ENCODE measurements at places on chromosomes 4 and X.

DNA sequence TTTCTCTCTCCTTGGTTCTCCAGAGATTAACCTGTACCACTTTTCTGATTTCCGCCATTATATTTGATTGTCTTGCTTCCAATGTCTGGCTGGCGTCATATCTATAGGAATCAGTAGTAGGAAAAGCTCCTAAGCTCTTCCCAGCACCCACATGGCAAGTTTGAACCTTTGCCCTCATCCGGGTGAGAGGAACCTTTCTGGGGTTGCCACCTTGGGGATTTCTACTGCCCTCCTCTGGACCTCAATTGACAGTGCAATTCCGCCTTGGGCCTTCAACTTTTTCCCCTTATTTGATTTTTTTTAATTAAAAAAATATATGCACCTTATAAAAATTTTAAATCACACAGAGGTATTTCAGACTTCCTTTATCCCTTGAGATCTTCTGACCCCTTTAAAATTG is 2.0 kb upstream of the CXorf66 start:
- no peak for DNase-seq

- no peak for DNase-seq
These were observed 41.9 kb upstream of the GAB1 start for GRCh38 chr4:143294710-143295275.

DNA sequence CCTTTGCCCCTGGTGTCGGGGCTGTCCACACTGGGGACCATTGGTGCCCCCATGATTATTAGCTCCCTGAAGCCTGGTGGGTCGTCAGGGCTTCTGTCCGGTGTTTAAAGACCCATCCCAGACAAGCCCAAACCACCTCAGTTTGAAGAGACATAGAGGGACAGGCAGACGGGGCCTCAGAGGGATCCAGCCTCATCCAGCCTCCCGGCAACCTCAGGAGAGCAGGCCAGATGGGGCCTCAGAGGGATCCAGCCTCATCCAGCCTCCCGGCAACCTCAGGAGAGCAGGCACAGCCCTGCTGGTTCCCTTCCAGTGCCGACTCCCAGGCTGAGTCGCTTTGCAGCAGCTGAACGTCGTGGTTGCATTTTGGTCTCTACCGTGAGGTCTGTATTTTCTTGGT is 32.1 kb downstream of the PIGG start:
- DNase-seq, result no peak

DNA sequence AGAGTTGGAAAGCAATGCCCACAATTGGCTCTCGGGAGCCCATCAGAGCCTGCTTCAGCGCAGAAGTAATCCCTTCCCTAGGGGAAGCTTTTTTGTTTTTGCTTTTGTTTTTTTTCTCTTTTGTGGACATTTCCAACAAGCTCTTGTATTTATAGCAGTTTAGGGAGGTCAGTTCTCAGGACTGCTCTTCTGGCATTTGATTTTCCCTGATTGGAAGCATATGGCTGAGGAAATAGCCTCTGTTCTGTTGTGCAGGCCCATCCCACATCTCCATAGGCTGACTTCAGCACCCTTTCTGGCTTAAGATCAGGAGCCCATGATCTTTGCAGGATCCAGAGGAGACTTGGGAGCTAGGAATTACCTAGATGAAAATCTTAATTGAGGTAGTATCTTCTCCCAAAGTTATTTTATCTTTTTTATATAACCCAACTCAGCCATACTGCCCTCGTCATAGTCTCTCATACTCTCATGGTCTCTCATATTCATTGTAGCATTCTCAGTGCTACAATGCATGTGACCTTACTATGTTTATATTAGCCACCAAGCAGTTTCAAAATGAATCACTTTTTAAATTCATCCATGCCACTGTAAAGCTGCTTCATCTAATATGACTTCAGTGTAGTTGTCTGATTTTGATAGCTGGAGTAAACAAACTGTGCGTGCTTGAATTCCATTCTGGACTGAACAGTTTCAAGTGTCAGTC is 16.7 kb downstream of the PAGE4 start:
- DNase-seq, result no peak

GRCh38 chr4:78809928-78810835 is 34.0 kb downstream of the BMP2K start:
- DNase-seq, result no peak

GRCh38 chr4:78136109-78137081 is 79.3 kb downstream of the FRAS1 start:
- DNase-seq, result no peak

DNA sequence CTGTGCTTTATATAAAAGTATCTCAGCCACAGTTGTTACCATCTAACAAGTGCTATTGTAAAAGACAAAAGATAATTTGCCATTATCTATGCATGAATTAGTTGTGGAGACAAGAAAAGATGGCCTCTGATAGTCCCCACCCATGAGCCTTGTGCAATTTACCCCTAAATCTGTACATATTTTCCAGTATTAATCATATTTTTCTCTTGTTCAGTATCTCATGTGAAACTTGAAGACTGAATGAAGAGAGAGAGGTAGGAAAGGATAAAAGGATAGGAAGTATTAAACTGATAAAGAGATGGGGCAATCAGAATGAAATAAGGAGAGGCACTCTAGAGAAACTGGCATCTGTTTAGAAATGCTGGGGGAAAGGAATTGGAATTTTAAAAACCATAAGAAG is 3.7 kb downstream of the MYOZ2 start:
- DNase-seq, result no peak

- no peak for DNase-seq
These were observed 12.7 kb downstream of the NUDT6 start for GRCh38 chr4:122909683-122910082.
